A549 treated with CpdA at 1 μM for 4 hours (cell line): ENCODE measurements at places on chromosomes 5 and 9. TPM values are rescaled to one million over a fixed set of nuclear protein-coding genes. Genes with fewer than 3 reads are reported as not detected.

ARID3C gene
- 0.15 to 0.33 TPM (median 0.23 TPM) in 4 of 5 replicates, not detected in the other for total RNA-seq

CCDC192 gene
- total RNA-seq: not detected in 5 replicates

C5orf52 gene
- total RNA-seq: not detected in 5 replicates

CCNO gene
- total RNA-seq: 5.4 to 10.2 TPM (median 8.9 TPM) in 5 replicates

TMEFF1 gene
- 0.23 to 1.5 TPM (median 1.0 TPM) in 5 replicates for total RNA-seq

PKD2L2 gene
- 0.03 to 0.26 TPM (median 0.05 TPM) in 3 of 5 replicates, not detected in the others for total RNA-seq

CCL27 gene
- 0.23 to 0.66 TPM (median 0.32 TPM) in 3 of 5 replicates, not detected in the others for total RNA-seq

SSBP2 gene
- total RNA-seq: 6.5 to 9.0 TPM (median 8.4 TPM) in 5 replicates

WDR36 gene
- 12.5 to 19.4 TPM (median 15.3 TPM) in 5 replicates for total RNA-seq

PPP1R2B gene
- total RNA-seq: 0.07 to 0.19 TPM (median 0.10 TPM) in 4 of 5 replicates, not detected in the other

PPIC gene
- 16.2 to 18.8 TPM (median 16.6 TPM) in 5 replicates for total RNA-seq

ACTBL2 gene
- total RNA-seq: 0.05 TPM in 1 of 5 replicates, not detected in the others

LCN15 gene
- total RNA-seq: 0.09 TPM in 1 of 5 replicates, not detected in the others

PHYHD1 gene
- 0.13 TPM in 1 of 5 replicates, not detected in the others for total RNA-seq

CCL28 gene
- total RNA-seq: 0.14 to 0.29 TPM (median 0.20 TPM) in 5 replicates

PWWP2A gene
- 10.6 to 12.8 TPM (median 11.2 TPM) in 5 replicates for total RNA-seq

GHR gene
- total RNA-seq: 0.01 to 0.05 TPM in 2 of 5 replicates, not detected in the others
